ENCODE measurements at places on chromosomes 3 and 15. TPM values are rescaled to one million over a fixed set of nuclear protein-coding genes. Genes with fewer than 3 reads are reported as not detected.

DNA sequence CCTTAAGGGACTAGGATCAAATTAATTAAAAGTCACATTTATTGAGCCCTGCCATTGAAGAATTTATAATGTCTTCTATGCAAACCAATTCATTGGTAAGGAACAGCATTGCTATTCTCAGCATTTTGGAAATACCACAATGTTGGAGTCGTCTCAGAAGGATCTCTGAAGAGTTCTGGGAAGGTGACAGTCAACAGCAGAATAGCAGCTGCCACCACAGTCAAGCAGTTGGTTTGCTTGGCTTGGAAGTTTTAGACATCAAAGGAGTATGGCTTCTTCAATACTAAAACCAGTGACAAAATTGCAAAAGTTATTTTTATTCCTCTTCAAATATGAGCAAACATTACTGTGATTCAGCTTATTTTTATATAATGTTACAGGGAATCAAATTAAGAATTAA is 167.9 kb downstream of the CNTN4 start:
- no peaks in the 10 kb centered on the region for H3K36me3 ChIP-seq
- H3K4me3 ChIP-seq: no peak overlapping the region
- H3K27ac ChIP-seq: no peak overlapping the region
- no peak for DNase-seq

FBXO40 gene
- total RNA-seq: not detected

AMIGO3 gene
- 2.0 TPM for total RNA-seq

GRCh38 chr3:128498127-128498626 is 5.2 kb upstream of the GATA2 start:
- H3K4me1 ChIP-seq: peaks cover 4% of the 10 kb centered on the region
- H3K4me3 ChIP-seq: peak overlapping the region; percentile 18
- peaks cover 74% of the 10 kb centered on the region for H3K27me3 ChIP-seq

GRCh38 chr3:131277836-131278497 is 103.6 kb upstream of the NUDT16 start:
- no peak overlapping the region for H3K27ac ChIP-seq
- no peaks in the 10 kb centered on the region for H3K36me3 ChIP-seq
- H3K4me1 ChIP-seq: no peaks in the 10 kb centered on the region
- no peak for DNase-seq

GRCh38 chr3:23751212-23751723 is 54.5 kb upstream of the UBE2E1 start:
- no peaks in the 10 kb centered on the region for H3K36me3 ChIP-seq
- no peak overlapping the region for H3K4me3 ChIP-seq
- H3K27me3 ChIP-seq: peaks cover 9% of the 10 kb centered on the region
- H3K27ac ChIP-seq: no peak overlapping the region
- no peak for DNase-seq

HRG gene
- total RNA-seq: not detected

All from activated naive CD8-positive, alpha-beta T cell treated with anti-CD3 and anti-CD28 coated beads, Interleukin-2, amount 10 ng/mL, durations not matched to agents 7 days and 5 days (primary cell).